T-helper 1 cell (primary cell): ENCODE measurements at places on chromosomes 16 and 17.
A peak's percentile ranks its signal among the peaks of the same experiment; 100 is the strongest.

GRCh38 chr17:65278050-65278819, 141.1 kb downstream of the RGS9 start:
- DNase-seq = peak; percentile 11

GRCh38 chr17:56441308-56441707, 152.2 kb upstream of the NOG start:
- no peak for DNase-seq

DNA sequence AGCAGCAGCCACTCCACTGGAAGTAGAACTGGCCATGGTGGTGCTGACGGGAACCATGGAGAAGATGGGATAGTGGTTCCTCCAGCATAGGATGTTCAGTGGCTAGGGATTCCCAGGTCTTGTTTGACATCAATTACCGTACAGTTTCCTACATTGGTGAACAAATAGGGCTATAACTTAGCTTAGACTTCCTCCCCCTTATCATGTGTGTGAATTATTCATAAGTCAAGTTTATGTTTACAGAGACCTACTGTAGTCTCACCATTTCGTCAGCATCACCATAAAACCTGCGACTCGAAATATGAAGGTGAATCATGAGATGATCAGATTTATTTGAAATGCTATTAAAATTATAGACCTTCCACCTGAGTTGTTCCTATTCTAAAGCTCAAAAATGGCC, 1.2 kb downstream of the KRTAP2-3 start:
- no peak for DNase-seq

DNA sequence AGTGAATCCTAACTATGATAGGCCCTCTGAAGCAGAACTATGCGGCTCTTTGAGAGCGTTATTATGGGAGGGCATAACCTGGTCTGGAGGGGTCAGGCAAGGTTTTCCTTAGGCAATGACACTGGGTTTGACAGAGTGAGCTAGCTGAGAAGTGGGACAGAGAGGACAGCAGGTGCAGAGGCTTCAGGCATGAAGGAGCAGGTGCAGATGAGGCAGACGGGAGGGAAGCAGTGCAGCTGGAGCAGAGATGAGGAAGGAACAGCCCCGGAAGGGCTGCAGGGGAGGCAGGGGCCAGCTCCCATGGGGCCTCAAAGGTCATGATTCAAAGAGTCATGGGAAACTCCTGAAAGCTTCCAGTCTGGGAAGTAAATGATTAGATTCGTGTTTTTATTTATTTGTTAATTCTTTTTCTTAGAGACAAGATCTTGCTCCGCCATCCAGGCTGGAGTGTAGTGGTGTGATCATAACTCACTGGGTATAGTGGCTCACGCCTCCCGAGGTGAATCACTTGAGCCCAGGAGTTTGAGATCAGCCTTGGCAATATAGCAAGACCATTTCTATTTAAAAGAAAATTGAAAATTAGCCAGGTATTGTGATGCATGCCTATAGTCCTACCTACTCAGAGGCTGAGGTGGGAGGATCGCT, 5.4 kb downstream of the MARCHF10 start:
- no peak for DNase-seq

GRCh38 chr16:19690196-19690595, 27.8 kb downstream of the KNOP1 start:
- no peak for DNase-seq

- no peak for DNase-seq
Measured at GRCh38 chr16:83819361-83819760, 11.6 kb downstream of the HSBP1 start.

DNA sequence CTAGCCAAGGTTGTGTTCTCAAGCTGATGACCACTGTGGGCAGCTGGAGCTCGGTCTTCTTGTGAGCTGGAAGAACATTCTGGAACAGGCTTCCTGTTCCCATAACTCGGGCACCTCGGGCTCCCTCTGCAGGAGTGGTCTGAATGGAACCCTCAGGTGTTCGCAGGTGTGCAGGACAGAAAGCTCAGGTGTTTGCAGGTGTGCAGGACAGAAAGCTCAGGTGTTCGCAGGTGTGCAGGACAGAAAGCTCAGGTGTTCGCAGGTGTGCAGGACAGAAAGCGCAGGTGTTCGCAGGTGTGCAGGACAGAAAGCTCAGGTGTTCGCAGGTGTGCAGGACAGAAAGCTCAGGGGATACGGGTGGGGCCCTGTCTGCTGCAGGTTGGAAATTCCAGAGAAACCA, 109.0 kb upstream of the CACNG5 start:
- no peak for DNase-seq

GRCh38 chr17:75065562-75066151, 18.6 kb downstream of the KCTD2 start:
- no peak for DNase-seq

- no peak for DNase-seq
Measured at GRCh38 chr16:89065458-89065822, 28.2 kb upstream of the ACSF3 start.

- DNase-seq = no peak
Measured at GRCh38 chr17:47810200-47810821, 11.3 kb downstream of the OSBPL7 start.

DNA sequence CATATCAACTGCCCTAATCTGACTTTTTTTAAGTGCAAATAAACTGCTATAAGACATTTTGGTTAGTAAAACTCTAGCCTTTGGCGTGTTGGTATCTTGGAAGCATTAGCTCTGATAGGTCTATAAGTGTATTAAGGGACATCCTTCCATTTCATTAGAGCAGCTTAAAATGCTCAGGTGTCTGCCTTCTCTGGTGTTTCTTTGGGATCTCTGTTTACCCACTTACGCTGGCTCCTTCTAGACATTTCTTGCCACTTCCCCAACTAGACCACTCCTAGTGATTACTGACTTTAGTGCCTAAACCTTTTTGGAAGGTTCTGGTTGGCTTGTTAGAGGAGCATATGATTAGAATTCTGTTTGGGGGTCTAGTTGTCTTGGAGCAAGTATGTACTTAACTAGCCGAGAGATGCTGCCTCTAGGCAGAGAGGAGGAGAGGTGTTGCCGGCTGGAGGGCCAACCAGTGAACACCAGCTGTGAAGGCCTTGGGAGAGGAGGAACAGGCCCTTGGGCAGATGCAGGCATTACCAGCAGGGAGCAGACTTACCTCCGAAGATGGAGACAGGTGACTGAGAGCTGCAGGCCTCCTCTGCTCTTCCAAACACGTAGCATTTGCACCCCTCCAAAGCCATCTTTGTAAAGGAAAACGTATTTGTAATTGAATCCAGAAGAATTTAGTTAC, 15.2 kb upstream of the CLEC18C start:
- DNase-seq = no peak

- DNase-seq = no peak
Measured at GRCh38 chr17:73791631-73792030, 147.4 kb upstream of the SDK2 start.

GRCh38 chr17:44331249-44331760, 6.7 kb upstream of the SLC25A39 start:
- DNase-seq = peak; percentile 71

GRCh38 chr16:5885521-5885920, 787.9 kb upstream of the EEF2KMT start:
- DNase-seq = no peak

DNA sequence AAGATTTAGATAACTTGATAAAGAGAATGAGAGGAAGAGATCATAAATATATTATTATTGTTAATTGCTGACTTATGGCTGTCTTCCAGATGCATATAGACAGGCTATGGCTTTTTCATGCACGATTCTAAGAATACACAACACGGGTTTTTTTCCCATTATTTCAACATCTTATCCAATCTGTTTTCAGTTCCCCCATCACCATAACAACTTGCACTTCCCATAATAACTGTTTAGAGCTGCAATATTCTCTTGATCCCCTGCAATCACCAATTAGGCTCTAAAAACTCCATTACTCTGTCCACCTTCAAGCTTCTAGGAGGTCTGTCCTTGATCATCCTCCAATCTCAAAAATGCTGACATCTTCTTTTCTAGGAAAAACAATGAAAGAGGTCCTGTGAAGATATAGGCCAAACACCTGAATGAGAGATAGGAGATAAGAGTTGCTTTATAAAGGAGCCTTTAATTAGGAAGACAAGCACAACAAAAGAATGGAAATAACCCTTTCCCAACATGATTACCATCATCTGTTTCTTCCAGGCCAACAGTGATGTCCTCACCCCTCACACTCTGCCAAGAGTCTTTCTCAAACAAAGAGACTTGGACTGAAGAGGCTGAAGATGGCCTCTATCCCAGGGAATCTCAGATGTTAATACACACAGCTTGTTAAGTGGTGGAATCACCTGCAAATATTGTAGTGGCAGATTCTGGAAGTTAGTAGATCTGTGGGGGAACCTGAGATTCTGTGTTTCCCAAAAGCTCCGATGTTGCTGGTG, 32.2 kb upstream of the CCL2 start:
- DNase-seq = no peak

- peak; percentile 47 for DNase-seq
Measured at GRCh38 chr16:87062569-87063442, 254.4 kb downstream of the C16orf95 start.

- DNase-seq = no peak
Measured at GRCh38 chr17:17115620-17116019, 73.4 kb downstream of the MPRIP start.

DNA sequence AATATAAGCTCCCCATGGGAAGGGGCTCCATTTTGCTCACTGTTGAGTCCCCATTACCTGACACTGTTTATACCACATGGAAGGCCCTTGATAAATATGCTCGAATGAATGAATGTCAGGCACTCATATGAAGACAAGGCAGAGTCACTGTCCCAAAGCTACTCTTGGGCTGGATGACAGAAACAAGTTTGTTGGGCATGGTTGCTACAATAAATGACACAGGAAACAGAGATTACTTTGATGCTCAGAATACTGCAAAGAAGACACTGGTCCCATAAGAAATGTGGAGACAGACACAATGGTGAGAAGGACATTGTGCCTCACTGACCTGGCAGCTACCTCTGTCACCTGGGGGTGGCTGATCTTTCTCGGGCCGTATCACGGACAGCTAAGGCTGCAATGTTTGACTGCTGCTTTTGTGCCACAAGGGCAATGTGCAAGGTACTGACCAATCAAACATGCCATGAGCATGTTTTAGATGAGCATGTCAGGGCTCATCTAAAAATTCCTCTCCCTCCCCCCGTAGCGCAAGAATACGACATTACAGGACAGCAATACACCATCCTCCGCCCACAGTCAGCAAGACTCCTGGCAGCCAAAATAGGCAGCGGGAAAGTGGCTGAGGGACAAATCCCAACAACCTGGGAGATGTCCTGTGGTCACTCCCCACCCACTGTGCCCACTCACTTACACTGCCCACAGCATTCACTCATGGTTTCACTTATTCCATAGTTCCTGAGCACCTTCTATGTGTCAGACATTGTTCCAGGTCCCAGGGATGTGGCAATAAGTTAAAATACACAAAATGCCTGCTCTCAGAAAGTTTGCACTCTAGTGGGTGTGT, 5.0 kb downstream of the PIK3R6 start:
- no peak for DNase-seq

- DNase-seq = no peak
Measured at GRCh38 chr17:31148205-31148604, 53.4 kb downstream of the NF1 start.

- no peak for DNase-seq
Measured at GRCh38 chr16:25606069-25606468, 85.7 kb upstream of the HS3ST4 start.

- DNase-seq = no peak
Measured at GRCh38 chr17:68578236-68578635, 22.9 kb downstream of the FAM20A start.
